ENCODE measurements at places on chromosomes 1 and 21.

DNA sequence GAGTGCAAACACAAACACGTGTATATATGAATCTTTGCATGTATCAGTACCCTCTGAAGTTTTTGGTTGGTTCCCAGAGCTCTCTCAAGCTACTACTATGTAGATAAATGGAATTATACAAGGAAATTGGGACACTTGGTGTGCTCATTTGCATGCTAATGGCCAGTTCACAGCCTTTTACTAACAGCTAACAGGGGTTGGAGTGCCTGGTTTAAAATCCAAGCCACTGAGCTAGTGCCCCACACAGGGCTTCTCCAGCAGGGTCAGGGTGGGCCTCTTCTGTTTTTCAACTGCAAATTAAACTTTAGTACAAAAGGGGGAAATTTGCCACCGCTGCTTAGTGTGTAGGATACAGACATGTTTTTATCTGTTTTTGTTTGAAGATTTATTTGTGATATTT lies 121.0 kb downstream of the ATP5PO start:
- DNase-seq, result no peak

- DNase-seq, result no peak
Measured at GRCh38 chr1:99606306-99606705, 39.6 kb upstream of the PALMD start.

DNA sequence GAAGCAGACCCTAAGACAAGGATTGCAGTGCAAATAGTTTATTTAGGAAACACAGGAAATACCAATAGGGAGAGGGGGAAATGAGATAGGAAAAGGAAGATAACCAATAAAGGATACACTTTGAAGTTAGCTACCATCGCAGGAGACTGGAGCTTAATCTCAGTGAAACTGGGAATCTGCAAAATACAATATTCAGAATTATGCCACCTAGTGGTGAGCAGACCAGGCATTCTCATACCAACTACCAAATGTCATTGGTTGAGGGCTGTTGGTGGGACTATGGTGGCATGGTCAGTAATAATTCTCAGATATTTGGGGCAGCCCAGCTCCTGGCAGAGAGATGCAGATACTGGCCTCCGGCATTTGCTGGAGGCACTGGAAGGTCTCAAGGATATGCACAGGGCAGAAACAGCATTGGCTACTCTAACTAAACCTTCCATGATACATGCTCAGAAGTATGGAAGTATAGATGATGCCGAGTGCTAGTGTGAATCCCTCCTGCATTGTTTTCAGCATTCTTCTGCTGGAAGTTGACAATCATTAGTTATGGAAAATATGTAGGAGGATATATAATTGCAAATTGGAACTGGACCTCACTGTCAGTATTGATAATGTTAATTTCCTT lies 11.8 kb upstream of the ZFP69B start:
- DNase-seq, result no peak

DNA sequence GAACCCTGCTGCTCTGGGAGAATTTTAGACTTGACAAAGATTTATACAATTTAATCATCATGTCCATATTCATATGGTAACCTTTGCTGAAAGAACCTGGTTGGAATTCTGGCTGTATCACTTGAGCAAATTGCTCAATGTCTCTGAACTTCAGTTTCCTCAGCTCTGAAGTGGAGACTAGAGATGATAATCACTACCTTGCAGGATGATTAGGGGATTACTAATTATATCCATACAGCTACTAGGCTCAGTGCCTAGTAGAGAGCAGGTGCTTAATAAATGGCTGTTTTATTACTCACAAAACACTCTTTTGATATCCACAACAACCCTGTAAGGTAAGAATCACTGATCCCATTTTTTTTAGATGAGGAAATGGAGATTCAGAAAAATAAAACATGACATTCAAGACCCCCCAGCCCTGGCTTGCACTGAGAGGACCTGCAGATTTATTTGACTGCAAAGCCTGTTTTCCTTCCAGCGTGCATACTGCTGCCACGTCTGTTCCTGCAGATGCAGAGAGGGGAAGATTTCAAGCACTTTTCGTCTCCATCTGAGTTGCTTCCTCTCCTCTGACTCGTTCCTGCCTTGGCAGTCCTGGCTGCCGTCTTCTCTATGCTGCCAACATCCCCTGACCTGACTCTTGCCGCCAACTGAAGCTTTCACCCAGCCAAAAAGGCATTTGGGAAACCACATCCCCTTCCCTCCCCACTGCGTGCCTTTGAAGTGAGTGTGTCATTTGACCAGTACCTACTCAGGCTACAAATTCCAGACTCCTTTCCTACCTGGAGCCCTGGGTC lies 203.0 kb downstream of the PLPP3 start:
- no peak for DNase-seq

GRCh38 chr1:48216313-48216712 lies 6.2 kb upstream of the SLC5A9 start:
- no peak for DNase-seq

DNA sequence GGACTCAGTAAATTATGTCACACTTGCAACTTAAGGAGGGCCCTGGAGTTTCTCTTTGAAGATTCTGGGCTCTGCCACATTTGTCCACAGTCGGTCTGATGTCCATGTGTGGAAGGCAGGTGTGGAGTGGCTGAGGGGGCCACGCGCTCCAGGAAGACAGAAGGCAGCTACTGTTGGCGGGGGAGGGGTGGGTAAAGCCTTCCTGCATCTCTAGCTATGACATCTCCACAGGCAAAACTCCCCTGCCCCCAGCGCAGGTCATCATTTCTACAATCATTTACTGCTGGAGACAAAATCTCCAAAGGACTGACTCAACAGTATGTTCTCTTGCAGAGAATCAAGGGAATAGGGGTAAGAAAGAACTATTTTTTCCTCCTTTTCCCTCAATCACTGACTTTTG lies 11.4 kb upstream of the TSPEAR start:
- no peak for DNase-seq

- DNase-seq, result no peak
Measured at GRCh38 chr21:25670726-25671125, 31.7 kb downstream of the JAM2 start.

- no peak for DNase-seq
Measured at GRCh38 chr1:50521703-50522102, 98.5 kb upstream of the DMRTA2 start.

DNA sequence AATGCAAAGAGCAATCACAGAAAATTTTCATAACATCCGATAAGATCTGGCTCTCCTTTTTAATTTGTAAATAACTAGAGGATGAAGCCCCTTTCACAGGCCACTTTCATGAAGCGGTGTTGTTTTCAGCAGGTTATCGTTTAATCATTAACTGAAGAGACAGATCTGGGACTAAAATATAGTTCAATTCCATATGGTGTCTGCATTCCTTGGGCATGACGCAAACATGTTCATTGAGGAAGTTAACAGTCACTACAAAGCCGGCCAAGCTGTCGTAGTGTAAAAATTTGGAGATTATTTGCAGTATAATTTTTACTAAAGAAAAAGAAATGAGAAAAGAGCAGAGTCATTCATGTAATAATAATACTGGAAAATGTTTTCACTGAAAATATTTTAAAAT lies 565.2 kb upstream of the ADAMTS5 start:
- no peak for DNase-seq

- no peak for DNase-seq
Measured at GRCh38 chr1:110476028-110476765, 25.2 kb downstream of the PROK1 start.

DNA sequence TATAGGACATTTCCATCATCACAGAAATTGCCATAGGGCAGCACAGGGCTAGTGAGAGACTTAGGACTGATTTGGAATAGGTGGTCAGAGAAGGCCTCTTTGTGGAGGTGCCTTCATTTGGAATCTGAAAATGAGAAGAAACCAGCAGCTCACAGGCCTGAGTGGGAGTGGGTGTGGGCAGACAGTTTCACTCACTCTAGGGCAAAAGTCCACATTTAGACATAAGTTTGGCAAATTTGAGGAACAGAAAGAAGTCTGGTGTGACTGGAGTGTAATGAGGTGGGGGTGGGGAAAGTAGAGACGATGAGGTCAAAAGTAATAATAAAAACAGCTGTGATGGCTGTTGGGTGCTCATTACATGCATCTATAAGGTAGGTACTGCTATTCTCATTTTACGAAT lies 22.4 kb upstream of the BCAR3 start:
- no peak for DNase-seq

- no peak for DNase-seq
Measured at GRCh38 chr21:44724196-44724595, 12.8 kb upstream of the TSPEAR start.

- DNase-seq, result no peak
Measured at GRCh38 chr1:11799099-11799498, 6.7 kb downstream of the MTHFR start.

DNA sequence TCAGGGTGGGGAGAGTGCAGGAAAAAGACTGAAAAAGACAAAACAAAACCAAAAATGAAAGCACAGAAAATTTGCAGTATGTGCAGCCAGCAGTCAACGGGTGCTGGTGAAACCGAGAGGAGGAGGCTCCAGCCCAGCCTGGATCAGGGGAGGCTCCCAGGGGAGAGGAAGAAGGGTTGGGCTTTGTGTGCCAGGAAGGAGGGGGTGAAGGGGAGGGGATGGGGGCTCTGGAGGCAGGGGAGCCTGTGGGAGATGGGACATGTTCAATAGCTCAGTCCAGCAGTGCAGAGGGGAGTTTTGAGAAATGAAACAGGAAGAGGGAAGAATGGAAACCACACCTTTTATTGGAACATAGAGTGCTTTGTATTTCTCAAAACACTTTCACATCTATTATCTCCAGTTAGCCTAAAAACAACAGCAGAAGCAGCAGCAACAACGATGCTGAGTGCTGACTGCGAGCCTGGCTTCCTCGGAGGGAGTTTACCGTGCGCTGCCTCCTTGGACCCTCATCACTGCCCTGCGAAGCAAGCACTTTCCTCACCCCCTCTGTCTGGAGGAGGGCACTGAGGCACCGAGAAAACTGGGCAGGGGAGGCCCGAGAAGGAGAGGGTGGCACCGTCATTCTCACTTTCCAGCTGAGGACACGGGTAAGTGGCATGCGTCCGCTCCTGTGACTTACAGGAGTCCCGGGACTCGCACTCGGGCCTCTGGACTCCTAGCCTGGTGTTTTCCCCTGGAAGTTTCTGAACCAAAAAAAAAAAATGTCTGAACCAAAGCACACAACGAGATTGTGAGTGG lies 62.9 kb downstream of the MDM4 start:
- DNase-seq, result peak; percentile 7

DNA sequence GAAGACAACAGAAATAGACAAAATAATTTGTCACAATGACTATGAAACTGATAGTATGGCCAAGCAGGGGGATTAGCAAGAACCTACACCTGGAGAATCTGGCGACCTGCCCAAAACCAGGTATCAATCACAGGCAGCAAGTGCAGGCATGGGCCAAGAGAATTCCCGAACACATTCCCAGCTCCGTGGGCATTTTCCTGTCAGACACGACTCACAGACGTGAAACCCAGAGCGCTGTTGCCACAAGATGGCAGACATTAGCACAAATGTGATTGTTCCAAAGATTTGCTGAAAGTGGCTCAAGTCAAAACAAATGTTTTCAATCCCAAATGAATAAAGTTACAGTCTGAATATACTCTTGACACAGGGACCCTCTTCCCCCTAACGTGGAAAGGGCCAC lies 36.8 kb downstream of the HLCS start:
- DNase-seq, result no peak

GRCh38 chr1:14822493-14822892 lies 224.0 kb downstream of the KAZN start:
- no peak for DNase-seq
